A549 treated with ZK216348 at 1 μM for 4 hours (cell line): ENCODE measurements at places on chromosomes 5 and 9. TPM values are rescaled to one million over a fixed set of nuclear protein-coding genes. Genes with fewer than 3 reads are reported as not detected.

The TMEM252 gene
- total RNA-seq, result not detected in 5 replicates

The KCNT1 gene
- not detected in 5 replicates for total RNA-seq

The RUSC2 gene
- total RNA-seq, result 18.2 to 39.9 TPM (median 32.4 TPM) in 5 replicates

The CDC20B gene
- 0.07 to 0.13 TPM (median 0.08 TPM) in 3 of 5 replicates, not detected in the others for total RNA-seq

The TMEFF1 gene
- total RNA-seq, result 0.37 to 1.2 TPM (median 1.1 TPM) in 5 replicates

The THBS4 gene
- total RNA-seq, result 0.14 to 0.19 TPM in 2 of 5 replicates, not detected in the others

The RGP1 gene
- 11.3 to 19.1 TPM (median 16.9 TPM) in 5 replicates for total RNA-seq

The SOX30 gene
- not detected in 5 replicates for total RNA-seq

The CRB2 gene
- 0.07 to 0.11 TPM (median 0.09 TPM) in 4 of 5 replicates, not detected in the other for total RNA-seq

The PCDHA11 gene
- 0.04 to 0.20 TPM (median 0.08 TPM) in 5 replicates for total RNA-seq

The HSPB3 gene
- total RNA-seq, result not detected in 5 replicates

The NOXA1 gene
- total RNA-seq, result 0.53 to 2.1 TPM (median 1.9 TPM) in 5 replicates

The C9orf153 gene
- 0.14 to 0.46 TPM (median 0.35 TPM) in 4 of 5 replicates, not detected in the other for total RNA-seq

The FBP2 gene
- total RNA-seq, result 0.11 TPM in 1 of 5 replicates, not detected in the others

The RASGRF2 gene
- total RNA-seq, result 1.6 to 2.3 TPM (median 2.0 TPM) in 5 replicates

The PCDHA2 gene
- 0.14 TPM in 1 of 5 replicates, not detected in the others for total RNA-seq

The PLAC8L1 gene
- 0.34 to 0.75 TPM (median 0.70 TPM) in 3 of 5 replicates, not detected in the others for total RNA-seq

The C9 gene
- total RNA-seq, result not detected in 5 replicates

The KIF20A gene
- total RNA-seq, result 44.6 to 48.6 TPM (median 46.7 TPM) in 5 replicates

The PARP8 gene
- 0.07 to 0.15 TPM (median 0.13 TPM) in 5 replicates for total RNA-seq
